Caco-2 (cell line): ENCODE measurements at places on chromosomes 2 and 18.
A peak's percentile ranks its signal among the peaks of the same experiment; 100 is the strongest.

DNA sequence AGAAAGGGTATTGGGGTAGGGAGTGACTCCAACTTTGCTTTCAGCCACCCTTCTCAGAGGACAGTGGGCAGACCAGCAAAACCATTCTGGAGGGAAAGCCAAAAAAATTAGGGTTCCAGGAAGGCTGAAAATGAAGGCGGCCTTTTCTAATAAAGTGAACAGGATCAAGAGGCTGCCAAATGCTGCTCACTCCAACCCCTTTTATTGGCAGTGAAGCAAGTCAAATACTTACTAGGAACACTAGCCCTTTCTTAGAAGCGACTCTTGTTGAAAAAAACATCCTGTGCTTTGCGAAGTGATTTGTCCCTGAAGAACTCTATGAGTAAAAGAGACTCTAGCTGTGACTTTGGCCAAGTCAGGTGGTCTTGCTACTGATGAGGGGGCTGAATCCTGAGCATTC, 83.6 kb upstream of the CYP1B1 start:
- no peak for DNase-seq

DNA sequence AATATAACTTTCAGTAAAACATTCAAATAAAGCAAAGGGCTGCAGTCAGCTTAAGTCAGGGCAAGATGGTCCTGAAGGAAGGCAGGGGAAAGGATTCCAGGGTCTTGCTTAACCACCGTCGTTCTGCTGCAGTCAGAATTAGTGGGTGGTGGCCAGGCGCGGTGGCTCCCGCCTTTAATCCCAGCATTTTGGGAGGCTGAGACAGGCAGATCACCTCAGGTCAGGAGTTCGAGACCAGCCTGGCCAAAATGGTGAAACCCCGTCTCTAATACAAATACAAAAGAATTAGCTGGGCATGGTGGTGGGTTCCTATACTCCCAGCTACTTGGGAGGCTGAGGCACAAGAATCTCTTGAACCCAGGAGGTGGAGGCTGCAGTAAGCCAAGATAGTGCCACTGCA, 6.8 kb downstream of the SLC19A3 start:
- no peak for DNase-seq

DNA sequence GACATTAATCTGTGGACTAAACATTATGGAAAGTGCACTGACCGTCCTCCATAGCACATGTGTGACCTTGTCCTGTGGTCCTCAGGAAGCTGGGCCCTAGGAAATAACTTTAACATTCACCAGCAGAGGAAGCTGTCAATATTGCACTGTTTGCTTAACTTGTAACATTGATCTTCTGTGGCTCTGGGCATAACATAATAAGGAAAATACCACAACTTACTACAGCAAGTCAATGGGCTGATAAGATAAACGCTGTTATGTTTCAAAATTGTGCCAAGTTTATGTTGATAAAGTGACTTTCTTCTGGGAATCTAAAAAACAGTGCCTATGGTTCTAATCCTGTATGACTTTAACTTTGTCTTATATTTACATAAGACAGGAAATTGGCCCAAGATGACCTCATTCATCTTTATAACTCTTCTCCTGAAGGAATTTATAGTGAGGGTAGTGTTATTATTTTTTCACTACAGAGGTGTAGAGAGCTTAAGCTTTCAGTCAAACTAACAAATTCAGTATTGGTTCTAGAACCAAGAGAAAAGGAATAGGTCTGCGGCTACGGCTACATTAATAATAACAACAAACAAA, 113.7 kb upstream of the MAP4K3 start:
- no peak for DNase-seq

- no peak for DNase-seq
Measured at GRCh38 chr2:19722531-19722971, 179.2 kb downstream of the TTC32 start.

- DNase-seq: no peak
Measured at GRCh38 chr2:97967216-97967592, 28.5 kb downstream of the TMEM131 start.

GRCh38 chr2:206693399-206694137, 24.6 kb downstream of the DYTN start:
- no peak for DNase-seq

GRCh38 chr2:127611076-127611925, 34.7 kb upstream of the GPR17 start:
- no peak for DNase-seq

DNA sequence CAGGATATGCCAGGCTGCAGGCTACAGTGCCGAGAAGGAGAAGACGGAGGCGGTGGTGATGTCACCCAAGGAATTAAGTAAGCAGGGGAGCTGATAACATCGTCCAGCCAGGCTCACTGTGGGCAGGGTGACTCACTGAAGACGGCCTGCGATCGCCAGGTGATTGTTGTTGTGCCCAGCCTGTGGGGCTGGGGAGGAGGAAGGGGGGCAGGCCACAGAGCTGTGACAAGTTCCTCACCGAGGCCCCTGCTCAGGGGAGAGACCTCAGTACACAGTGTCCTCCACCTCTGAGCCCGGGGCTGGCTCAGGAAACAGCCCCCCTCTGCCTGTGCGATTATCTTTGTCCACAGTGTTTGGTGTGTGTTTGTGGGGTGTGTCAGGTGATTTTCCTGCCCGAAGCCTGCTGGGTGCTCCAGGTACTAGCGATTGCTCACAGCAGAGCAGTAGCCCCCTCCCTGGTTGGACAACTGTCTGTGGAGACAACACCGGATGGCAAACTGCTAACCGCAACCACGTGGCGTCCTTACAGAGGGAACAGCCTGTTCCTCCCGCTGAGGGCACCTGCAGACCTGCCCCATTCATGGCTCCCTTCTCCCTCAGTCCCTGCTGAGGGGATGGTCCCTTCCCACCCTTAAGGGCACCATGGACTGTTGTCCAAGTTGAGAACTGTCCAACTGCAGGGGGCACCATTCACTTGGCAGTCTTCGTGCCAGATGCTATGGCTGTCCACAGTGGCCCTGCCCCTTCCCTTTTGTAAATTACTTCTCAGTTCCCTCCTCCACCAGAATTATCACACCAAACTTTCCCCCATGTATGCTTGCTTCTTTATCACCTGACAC, 95.1 kb downstream of the ZFP36L2 start:
- DNase-seq: peak; percentile 59

DNA sequence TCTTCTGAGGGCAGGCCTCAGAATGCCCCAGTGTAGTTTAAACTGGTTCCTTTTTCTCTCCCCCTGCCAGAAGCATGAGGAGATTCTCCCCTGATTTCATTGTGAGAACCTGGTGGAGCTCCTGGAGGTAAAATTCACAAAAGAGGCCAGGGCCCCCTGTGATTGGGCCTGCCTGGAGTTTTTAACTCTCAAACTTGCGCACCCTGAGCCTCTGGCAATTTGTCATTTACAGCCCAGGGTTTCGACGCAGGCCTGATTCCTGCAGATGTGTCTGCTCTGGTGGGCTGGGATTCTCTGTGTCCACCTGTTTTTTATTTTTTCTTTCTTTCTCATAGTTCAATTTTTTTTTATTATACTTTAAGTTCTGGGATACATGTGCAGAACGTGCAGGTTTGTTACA, 157.9 kb downstream of the ASB1 start:
- no peak for DNase-seq

DNA sequence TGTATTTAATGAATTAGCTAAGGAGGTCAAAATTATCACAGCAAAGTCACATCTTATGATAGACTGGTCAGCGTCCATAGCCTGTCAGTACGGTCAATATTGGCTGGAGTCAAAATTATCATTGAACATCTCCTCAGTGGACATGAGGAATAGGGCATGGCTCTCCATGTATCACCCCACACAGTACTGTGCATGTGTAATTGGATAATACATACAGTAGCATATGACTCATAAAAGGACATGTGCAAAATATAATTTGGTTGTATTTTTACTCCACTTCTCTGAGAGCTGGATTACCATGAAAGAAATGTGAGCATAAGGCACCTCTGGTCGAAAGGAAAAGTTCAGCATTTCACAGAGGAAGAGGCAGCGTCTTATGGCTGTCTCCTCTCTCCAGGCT, 24.9 kb downstream of the ADD2 start:
- DNase-seq: no peak

- no peak for DNase-seq
Measured at GRCh38 chr2:200810998-200811332, 745 bp upstream of the BZW1 start.

DNA sequence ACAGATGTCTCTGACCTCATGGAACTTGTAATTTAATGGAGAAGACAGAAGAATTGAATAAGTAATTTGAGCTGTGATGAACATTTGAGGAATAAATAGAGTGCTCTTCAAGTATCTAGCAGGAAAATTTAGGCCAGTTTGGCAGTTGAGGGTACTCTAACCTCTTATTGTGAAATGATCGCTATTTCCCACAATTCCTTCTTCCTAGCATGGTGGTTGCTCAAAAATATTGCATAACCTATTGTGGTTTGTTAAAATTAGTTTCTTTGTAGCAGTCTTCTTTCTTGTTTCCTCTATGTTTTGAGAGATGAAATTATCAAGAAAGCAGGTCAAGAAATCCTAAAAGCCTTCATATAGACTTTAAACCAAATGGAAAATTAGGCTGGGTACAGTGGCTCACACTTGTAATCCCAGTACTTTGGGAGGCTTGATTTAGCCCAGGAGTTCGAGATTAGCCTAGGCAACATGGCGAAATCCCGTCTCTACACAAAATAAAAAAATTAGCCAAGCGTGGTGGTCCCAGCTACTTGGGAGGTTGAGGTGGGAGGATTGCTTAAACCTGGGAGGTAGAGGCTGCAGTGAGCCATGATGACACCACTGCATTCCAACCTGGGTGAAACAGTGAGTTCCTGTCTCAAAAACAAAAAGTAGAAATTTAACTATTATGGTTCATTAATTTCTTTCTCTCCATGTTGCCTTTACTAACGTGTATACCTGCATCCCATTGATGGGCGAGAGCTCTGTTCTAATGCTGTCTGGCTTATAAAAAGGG, 58.7 kb downstream of the RBKS start:
- no peak for DNase-seq

GRCh38 chr18:2872095-2872494, 25.3 kb downstream of the EMILIN2 start:
- DNase-seq: no peak

GRCh38 chr2:31089645-31090044, 48.6 kb downstream of the GALNT14 start:
- DNase-seq: no peak

- DNase-seq: peak; percentile 12
Measured at GRCh38 chr2:58045580-58046334, 849 bp upstream of the VRK2 start.
